Stimulated activated CD8-positive, alpha-beta memory T cell treated with anti-CD3 and anti-CD28 coated beads, Interleukin-12 subunit alpha, Interleukin-12 subunit beta, amount 100 ng/mL, for 4 hours (primary cell): ENCODE measurements at places on chromosomes 6 and 20.

GRCh38 chr6:8193541-8193940, 91.2 kb upstream of the EEF1E1 start:
- DNase-seq = no peak

GRCh38 chr6:107542192-107542668, 52.3 kb downstream of the SOBP start:
- no peak for DNase-seq

DNA sequence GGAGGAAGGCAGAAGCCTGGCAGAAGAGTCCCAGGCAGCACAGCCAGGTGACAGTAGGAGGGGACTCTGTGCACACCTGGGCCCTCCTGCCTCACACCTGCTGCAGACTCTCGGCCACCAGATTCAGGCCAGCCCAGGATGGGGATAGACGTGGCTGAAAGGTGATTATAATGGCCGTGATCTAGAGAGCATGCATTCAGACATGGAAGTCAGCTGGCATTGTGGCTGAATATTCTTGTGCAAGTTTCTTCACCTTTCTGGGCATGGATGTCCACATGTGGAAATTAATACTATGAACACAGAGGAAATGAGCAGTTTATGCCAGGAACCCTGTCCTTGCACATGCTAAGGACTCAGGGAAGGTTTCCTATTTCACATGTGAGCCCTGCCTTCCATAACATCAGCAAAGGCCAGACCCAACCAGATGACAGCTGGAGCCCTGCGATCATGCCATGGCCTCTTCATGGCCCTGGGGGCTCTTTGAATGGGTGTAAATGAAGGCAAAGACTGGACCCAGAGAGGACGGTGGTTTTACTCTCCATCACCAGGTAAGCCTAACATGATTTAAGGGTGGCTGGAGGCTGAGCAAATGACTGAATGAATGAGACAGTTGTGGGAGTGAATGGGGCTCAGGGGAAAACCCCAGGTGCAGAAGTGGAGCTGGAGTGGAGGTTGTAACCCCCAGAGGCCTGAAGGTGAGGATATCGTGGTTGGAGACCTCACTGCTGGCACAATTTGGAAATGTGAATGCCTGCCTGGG, 2.7 kb upstream of the RAET1L start:
- no peak for DNase-seq

DNA sequence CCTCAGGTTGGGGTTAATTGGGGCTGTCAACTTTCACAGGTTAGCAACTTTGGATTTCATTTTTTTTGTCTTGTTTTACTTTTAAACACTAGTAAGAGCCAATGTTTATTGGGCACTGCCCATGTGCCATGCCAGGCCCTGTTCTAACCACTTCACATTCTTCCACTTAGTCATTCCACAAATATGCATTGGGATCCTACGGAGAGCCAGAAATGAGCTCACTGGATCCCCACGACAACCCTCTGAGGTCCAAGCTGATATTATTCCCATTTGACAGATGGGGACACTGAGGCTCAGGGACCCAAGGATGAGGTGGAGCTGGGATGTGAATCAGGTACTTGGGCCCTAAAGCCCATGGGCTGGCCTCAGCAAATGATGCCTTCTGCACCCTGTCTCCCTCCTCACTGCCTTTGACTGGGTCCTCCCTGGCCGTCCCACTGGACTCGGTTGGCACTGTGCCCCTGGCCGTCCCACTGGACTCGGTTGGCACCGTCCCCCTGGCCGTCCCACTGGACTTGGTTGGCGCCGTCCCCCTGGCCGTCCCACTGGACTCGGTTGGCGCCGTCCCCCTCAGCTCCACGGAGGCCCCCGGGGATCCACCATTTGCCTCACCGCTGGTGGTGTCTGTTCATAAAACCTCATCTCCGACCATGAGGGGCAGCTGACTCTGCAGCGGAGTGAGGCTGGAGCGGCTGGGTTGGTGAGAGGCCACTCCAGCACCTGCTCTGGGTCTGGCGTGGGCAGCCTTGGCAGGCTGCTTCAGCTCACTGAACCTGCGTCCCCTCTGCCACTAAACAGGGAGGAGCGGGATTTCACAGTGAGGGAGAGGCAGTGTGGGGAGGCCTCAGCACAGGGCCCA, 4.8 kb upstream of the PMEPA1 start:
- DNase-seq = no peak

GRCh38 chr6:112087916-112088315, 525 bp downstream of the FAM229B start:
- DNase-seq = no peak

DNA sequence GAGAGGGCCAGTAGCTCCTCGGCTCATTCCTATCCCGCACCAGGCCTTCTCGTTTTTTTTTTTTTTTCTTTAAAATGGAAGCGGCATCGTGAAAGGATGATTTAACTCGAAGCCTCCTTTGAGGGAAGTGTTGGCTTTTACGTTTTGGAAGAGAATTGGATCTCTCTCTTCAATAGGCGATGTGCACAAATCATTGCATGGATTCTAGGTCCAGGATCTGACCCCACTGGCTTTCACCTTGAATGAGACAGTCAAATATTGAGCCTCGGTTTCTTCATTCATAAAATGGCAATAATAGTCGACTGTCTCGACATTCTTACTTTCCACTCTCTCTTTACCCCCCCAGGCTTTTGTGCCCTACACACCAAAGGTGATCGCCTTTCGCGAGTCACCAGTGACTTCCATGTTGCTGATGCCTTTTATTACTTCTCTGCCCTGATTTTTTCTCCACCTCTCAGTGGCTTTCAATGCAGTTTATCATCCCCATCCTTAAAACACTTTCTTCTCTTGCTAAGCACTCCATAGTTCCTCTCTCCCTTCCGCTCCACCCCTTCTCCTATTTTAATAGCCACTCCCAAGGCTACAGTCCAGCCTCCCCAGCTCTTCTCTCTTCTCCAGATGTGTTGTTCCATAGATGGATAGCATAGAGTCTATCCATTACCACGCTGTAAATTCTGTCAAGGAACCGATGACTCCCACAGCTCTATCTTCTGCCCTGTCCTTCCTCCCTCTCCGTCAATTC, 473 bp upstream of the DTNBP1 start:
- DNase-seq = no peak

DNA sequence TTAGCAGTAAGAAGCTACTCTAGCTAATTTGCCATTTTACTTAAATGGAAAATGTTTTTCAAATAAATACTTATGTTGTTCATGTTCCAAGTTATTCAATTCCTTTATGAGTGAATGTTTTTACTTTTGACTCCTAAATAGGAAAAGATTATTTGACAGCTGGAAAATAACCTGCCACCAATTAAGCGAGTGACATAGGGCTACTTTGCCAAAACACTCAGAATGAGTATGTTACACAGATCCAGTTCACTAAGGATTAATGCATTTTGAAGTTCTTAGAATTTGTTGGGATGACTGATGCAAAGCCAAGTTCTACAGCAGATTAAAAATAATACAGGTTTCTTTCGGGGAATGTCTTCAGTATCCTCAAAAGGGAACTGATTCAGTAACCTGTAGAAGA, 144.4 kb downstream of the ADGRG6 start:
- DNase-seq = no peak

DNA sequence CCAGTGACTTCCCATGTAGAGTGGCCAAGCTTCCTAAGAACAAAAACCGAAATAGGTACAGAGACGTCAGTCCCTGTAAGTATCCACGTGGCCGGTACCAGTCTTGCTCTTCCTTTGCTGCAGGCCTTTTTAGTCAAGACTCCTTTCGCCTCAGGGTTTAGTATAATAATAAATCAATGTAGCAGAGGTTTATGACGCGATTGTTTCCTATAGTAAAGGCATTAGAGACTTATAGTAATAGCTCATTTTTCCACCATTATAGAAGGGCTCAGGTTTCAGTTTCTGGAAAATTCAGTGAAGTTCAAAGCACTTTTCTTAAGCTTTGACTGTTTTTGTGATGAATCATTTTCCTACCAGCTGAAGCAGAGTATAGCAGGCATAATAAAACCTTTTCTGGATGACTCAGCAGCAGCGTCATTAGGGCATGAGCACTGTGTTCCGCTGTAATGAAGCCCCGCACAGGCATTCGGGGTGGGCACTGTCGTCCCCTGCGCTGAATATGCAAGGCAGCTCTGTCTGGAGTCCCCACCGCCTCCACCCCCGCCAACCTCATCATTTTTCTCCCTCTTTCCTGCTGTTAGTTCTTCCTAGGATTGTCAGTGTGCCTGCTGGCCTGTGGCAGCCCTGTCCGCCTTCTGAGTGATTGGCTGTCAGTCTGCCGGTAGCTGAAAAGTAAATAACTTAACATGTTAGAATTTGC, 51.3 kb downstream of the PTPN1 start:
- peak; percentile 23 for DNase-seq

DNA sequence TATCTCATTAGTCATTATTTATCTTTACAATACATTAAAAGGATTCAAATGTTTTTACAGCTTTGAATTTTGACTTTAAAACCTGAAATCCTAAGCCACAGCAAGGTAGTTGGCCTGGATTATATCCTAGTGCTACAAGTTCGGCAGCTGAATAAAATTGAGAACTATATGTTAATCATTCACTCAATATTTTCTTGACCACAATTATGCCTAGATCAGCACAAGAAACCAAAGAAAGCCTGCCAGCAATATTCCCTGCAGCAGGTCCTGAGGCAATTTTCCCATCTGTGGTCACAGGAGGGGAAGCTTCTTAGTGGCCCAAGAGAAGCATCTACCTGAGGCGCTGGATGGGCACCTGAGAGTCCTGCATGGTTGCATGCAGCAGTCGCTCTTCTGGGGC, 183.5 kb downstream of the GMDS start:
- DNase-seq = no peak

- no peak for DNase-seq
Measured at GRCh38 chr6:112221981-112222852, 32.1 kb downstream of the LAMA4 start.

- DNase-seq = no peak
Measured at GRCh38 chr6:11525468-11526155, 11.9 kb upstream of the TMEM170B start.

- no peak for DNase-seq
Measured at GRCh38 chr20:19771031-19771430, 13.0 kb downstream of the RIN2 start.

DNA sequence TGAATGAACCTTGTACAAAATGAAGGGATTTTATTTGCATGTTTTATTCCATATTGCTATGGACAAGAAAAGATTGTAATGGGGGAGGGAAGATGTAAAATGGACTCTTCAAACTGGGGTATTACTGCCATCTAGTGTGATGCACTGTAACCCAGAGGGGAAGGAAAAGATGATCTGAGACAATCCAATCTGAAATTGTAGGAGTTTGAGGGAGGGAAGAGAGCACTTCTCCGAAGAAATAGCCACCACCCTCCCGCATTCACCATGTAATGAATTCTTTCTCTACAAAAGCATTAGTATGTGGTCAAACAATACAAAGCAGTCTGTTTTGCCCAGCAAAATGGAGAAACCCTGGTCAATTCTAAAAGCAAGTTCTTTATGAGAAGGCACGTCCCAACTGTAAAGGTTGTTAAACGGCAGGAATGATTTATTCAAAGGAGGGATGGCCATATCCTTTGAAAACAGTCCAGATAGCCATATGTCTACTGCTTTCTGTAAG, 679.5 kb upstream of the NRSN1 start:
- DNase-seq = no peak

DNA sequence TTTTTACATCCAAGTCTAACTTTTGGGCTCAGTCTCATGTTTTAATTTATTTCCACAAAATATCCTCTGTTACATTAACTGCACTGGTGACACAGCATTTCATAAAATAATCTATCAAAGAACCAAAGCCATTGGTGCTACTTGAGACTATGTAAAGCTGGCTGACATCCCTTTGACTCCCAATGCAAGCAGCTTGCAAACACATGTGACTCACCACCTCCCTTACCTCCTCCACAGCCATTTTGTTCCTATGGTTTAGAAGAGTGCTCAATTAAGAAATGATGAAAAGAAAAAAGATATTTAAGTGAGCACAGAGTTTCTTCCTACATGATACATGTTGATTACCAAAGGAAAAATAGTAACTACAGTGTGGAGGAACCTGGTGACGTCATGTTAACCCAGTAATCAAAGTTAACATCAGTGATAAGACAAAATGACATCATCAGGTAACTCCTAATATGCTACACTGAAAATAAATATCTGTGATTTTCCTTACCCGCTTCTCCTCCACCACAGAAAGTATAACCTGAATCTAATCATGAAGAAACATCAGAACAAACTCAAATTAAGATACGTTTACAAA, 53.3 kb upstream of the LGSN start:
- DNase-seq = no peak

DNA sequence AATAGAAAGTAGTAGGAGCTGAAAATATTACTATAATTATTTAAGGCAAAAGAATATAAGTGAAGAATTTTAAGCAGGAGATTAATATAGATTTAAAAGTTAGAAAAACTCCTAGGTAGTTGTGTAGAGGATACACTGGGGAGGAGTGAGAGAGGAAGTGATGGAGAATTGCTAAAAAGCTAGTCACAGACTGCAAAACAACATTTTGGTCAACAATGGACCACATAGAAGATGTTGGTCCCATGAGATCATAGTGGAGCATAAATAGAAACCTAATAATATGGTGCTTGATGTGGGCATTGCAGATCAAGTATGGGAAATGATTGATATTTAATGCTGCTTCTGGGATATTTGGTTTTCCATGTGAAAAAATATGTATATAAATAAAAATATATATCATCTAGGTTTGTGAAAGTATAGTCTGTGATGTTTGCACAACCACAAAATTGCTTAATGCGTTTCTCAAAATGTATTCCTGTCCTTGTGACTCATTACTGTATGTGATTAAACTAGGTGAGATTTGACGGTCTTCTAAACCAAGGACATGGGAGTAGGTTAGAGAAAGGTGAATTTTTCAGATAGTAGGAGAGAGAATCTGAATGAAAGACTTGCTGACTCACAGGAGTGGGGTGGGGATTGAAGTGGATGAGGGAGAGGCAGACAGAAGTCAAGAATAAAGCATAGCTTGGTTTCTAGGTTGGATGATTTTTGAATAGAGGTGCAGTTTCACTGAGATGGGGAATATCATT, 174.0 kb downstream of the BCKDHB start:
- DNase-seq = no peak

DNA sequence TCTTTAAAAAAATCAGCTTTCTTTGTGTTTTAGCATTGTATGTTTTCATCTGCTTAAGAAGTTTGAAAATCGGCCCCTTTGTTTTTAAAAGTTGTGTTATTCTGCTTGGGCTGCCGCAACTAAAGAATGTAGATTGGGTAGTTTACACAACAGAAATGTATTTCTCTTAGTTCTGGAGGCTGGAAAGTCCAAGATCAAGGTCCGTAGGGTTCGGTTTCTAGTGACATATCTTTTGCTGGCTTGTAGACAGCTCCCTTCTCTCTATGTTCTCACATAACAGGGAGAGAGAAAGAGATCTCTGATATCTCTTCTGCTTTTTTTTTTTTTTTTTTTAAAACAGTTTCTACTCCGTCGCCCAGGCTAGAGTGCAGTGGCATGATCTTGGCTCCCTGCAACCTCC, 138.6 kb downstream of the TBC1D7 start:
- DNase-seq = no peak

GRCh38 chr6:136077834-136078576, 172.1 kb downstream of the MTFR2 start:
- no peak for DNase-seq
